ENCODE measurements at places on chromosomes 12 and 14.
A peak's percentile ranks its signal among the peaks of the same experiment; 100 is the strongest.

DNA sequence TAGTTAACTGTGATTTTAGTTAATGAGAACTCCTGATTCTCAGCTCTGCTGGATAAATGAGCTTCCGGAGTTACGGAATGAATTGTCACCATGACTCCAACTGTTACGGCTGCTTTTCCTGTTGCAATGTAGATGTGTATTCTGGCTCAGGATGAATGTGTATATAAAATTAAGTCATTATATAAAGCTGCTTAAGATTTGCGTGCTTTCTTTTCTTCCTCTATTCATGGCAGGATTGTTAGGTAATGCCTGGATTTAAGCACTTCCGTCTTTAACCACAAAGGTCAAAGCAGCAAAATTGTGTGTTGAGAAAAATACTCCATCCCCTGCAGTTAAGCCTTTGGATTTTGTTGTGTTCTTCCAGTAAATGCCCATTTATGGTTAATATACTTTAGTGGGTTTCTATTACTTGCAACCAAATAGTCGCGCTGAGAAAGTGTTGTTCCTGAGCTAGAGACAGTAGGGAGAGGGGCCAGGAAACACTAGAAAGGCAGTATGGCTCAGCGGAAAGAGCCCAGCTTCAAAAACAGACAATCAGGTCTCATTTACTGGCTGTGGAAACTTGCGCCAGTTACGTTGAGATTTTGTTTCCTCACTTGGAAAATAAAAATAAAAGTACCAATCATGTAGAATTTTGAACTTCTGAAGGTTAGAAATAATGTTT is 9.4 kb upstream of the CCDC175 start:
- peak; percentile 17 for DNase-seq

DNA sequence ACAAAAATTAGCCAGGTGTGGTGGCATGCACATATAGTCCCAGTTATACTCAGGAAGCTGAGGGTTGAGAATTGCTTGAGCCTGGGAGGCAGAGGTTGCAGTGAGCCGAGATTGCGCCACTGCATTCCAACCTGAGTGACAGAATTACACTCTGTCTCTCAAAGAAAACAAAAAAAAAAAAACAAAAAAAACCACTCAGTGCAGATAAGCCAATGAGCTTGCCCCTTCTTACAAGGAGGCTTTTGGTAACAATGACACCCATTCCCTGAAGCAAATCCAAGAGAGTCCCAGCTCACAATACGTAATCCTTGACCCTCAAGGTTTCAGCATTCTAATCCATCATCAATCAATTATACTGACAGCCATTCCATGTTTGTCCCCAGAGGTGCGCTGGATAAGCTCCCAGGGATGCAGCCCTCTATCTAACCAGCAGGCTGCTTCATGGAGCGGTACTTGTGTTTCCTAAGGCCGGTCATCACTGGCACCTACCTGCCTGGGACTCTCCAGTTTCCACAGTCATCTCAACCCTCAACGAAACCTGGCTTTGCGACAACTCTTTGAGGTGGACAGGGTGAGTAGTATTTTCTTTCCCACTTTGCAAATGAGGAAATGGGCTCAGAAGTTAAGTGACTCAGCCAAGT is 12.4 kb downstream of the GCN1 start:
- peak; percentile 68 for DNase-seq

DNA sequence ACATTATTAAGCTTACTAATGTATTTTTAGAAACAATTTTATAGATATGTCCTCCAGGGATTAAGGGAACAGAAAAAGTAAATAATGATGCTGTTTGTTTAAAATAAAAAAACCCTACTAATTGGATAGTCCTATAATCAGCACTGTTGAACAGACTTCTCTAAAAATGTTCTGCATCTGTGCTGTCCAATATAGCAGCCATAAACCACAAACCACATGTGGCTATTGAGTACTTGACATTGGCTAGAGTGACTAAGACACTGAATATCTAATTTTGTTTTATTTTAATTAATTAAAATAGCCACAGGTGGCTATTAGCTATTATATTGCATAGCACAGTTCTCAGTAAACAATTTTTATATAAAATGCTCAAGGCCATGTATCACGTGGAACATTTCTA is 210.4 kb downstream of the DPY19L2 start:
- DNase-seq, result no peak

DNA sequence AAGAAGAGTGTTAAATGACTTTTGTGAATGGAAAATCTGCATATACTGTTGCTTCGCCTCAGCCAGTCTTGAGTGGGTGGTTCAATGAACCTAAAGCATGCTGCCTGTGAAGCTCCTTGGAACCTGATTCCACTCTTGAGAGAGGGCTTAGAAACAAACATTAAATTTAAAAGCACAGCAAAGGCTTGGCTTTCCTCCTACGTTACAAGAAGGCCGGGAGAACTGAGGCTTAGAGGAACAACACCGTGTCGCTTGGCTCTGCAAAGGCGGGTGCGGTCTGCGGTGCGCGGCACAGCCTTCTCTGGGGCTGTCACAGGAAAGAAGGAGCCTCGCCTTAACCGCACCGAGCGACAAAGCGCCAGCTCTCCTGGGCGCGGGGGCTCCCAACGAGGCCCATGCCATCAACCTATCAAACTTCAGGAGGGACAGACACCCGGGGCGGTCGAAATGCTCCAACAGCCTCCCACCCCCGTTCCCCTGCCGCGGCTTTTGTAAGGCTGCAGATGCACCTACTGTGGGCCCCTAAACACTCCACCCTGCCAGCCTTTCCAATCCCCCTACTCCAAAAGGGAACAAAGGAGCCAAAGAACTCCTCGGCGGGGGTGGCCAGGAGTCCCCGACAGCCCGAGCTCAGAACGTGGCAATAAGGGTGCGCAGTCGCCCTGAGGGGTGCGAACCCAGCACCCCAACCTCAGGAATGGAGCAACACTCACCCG is 729 bp downstream of the OSBPL8 start:
- peak; percentile 51 for DNase-seq

- no peak for DNase-seq
These were observed 30.9 kb upstream of the SYNDIG1L start for GRCh38 chr14:74456684-74457564.
